Lung microvascular endothelial cell (primary cell): ENCODE measurements at places on chromosomes 5 and 9. TPM values are rescaled to one million over a fixed set of nuclear protein-coding genes. Genes with fewer than 3 reads are reported as not detected.

DNA sequence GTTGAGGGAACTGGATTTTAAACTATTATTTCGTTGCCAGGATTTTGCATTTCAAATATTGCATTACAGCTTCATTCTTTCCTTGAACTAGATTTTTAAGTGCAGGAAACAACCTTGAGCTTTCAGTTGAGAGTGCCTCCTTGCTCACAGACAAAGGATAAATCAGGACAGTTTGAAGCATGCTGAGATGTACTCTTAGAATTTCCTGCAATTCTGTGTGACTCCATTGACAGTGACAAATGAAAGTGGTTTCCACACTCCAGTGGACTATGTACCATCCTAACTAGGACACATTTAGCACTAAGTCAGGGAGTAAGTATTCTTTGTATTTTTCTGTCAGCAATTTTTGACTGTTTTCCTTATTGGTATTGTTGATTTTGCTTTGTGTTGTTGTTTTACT, 100.0 kb upstream of the PLCXD3 start:
- DNase-seq = no peak

DNA sequence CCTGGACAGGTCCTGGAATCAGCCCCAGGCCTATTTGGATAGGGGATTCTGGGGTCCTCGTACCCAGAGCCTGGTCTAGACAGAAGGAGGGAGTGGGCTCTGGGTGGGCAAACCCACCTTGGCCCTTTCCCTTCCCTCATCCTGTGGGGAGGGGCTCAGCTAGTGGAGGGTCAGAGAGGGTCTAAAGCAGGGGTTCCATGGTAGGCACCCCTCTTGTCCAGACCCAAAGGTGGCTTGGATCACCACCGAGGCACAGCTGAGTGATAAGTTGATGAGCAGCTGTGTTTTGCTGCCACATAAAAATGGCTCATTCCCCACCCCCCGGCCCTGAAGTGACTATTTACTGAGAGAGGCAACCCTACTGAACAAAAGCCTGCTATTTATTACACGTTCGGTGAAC, 53.8 kb upstream of the KCNMB1 start:
- DNase-seq = no peak

DNA sequence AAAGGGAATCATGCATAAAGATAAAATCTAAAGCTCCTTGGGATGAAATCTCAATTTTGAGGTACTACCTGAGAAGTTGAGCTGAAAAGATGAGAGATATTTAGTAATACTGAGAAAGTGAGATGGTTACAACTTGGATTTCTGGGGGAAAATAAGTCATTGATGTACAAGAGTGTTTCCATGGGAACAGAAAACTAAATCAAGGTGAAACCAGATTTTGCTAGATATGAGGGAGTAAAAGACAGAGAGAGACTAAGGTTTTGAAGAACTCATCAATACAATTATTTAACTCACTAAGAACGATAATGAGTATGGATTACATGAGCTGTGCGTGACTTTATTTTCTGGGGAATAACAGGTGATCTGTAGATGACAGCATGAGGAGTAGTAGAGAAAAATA, 10.2 kb upstream of the ST8SIA4 start:
- no peak for DNase-seq

- DNase-seq = no peak
Measured at GRCh38 chr5:131959906-131960305, 14.4 kb upstream of the MEIKIN start.

DNA sequence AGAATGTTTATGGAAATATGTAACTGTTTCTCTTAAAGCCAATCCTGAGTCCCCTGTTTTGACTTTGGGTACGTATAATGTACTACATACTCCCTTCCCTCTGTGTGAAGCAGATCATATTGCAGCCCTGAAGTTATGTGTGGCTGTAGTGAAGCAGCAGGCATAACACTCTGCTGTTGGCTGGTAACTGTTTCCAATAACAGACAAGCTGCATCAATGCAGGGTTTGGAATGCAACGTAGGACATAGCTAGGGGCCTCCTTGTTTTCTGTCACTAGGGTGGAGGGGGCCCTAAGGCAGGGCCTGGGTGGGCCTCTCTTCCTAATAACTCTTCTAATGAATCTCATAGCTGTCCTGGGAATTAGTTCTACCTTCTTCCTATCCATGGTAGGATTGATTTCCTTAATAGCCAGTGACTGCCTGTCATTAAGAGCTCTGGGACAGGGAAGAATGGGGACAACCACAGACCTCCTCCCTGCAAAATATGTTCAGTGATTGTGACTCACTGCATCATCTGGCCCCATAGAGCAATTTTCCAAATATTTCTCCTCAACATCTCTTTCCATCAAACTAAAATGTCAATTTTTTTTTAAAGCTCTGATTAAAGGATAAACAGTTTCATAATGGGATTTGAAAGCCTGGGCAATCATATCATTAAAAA, 129.6 kb upstream of the HMHB1 start:
- DNase-seq = no peak

DNA sequence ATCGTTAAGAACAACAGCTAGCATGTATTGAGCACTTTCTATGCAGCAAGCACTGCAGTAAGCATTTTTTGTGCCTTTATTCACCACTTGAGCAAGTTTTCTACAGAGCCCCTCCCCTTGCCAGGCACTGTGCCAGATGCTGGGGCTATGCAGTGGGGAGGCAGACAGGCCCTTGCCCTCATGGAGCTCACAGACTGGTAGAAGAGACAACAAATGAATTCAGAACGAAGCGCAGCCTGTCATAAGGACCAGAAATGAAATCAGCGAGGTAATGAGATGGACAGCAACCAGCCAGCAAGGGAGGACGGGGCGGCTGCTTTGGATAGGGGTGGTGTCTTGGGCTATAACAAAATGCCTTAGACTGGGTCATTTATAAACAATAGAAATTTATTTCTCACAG, 68.8 kb downstream of the C9orf50 start:
- no peak for DNase-seq

DNA sequence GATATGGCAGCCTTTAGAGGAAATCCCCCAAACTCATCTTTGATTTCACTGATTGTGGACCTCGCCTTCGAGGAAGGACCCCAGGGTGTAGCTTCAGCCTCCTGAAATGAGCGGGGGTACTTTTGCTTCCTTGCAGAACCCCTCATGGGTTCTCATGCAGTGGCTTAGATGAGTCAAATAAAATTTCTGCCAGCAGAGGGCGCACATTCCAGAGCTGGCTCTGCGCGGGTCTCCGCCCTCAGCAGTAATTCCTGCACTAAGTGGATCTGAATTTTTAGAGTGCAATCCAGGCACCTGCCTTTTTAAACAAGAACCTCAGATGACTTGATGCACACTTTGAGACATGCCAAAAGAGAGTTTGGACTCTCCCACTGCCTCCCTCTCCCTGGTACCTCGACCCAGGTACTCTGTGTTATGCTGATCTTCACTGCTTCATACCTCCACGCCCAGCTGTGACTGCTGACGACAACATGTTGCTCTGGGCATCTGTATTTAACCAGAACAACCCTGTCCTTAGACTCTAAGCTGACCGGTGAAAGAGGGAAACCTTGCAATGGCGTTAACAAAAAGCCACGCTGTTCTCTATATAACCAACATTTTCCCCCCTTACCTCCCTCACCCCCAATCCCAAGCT, 7.3 kb downstream of the EGFLAM start:
- peak; percentile 56 for DNase-seq

DNA sequence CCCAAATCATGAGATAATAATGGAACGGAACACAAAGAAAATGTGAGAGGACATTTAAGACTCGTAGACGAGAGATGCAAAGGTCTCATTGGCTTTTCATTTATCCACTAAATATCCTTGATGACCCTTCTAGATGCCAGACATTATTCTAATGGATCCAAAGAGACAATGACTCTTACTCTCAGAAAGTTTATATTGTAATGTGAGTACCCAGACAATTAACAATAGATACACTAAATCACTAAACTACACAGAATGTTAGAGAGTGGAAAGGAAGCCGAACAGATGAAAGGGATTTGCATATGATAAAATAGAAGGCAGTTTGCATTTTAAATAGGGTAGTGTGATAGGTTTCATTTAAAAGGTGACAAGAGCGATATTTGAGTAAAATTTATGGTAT, 973.3 kb downstream of the TAF11L14 start:
- DNase-seq = no peak

GRCh38 chr9:108528231-108528630, 327.6 kb downstream of the ACTL7B start:
- no peak for DNase-seq

DNA sequence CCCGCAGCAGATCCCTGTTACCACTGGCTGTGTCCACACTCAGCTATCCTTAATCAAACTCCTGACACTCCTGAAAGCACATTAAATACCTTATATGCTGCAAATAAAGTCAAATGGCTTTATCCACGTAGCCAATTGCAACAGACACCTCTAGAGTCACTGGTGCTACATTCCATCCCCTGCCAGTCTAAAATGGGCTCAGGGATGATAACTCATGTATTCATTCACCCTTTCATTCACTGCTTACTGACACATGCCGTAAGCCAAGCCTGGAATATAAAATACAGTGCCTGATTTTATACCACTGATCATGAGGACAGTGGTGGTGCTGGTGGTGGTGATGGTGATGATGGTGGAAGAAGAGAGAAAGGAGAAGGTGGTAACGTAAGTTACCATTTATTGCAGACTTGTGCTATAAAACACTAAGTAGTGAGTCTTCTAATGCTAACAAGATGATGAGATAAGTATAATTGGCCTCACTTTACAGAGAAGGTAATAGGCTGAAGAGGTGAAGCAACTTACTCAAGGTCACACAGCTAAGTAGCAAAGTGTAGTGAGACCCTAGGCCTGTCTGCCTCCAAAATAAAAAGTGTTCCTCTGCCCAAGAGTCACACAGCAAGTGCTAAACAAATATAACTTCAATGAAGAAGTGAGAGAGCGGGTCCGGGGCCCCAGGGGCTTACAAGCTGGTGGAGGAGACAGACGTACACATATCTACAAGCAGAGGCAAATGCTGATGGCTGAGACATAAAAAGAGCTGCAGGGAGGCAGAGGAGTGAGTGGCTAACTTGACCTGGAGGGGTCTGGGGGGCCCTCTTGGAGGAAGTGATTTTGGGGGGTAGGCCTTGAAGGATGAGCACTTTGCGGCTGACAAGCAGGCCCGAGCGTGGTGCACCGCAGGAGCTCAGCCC, 1.2 kb downstream of the TTLL11 start:
- DNase-seq = no peak

DNA sequence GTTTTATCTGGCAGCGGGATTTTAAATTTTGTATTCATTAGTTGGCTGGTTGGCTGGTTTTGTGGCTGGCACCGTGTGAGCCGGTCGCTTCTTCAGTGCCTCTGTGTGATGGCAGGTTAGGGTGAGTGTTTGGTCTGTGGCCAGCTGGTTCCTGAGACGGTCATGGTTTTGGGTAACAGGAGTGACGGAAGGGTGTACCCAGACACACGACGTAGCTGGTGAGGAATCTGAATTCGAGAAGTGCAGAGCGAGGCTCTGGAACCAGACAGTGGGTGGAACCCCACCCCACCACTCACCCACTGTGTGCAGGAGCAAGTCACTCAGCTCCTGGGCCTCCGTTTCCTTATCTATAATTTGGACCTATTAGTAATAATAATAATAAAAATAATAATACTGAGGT, 2.7 kb downstream of the BTNL9 start:
- DNase-seq = no peak

DNA sequence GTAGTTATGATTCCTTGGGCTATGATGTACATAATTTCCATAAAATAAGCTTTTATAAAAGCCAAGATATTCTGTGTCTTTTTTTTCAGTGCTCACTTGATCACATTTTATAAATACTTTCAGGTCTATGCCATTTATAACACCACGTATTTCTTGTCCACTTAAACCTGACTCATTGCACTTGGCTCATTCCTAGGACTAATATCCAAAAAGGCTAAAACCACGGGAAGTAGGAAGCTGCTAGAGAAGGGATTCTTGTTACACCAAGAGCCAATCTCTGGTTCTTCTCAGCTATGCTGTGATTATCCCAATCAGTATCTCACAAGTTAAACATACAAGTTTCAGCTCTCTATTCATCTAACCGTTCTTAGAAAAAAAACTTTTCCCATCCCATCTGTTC, 80.4 kb upstream of the CDH6 start:
- no peak for DNase-seq

- no peak for DNase-seq
Measured at GRCh38 chr9:104322596-104322995, 181.5 kb upstream of the OR13F1 start.

DNA sequence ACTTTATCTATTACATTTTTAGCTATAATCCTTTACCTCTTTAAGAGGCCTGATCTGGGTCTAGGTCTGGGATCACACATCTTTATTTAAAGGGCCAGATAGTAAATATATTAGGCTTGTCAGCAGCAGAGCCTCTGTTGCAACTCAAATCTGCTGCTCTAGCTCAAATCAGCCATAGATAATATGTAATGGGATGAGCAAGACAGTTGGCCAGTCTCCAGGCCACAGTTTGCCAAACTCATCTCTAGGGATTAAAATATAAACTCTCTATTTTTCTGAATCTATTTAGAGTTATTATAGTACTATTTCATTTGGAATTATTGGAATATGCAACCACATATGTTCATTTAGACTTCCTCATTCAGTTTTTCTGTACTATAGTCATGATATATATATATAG, 115.9 kb upstream of the MINAR2 start:
- DNase-seq = no peak

GRCh38 chr5:137822984-137823383, 44.7 kb upstream of the MYOT start:
- no peak for DNase-seq

- no peak for DNase-seq
Measured at GRCh38 chr5:156402387-156402921, 75.5 kb downstream of the SGCD start.

GRCh38 chr5:9423571-9423970, 122.3 kb downstream of the SEMA5A start:
- no peak for DNase-seq

DNA sequence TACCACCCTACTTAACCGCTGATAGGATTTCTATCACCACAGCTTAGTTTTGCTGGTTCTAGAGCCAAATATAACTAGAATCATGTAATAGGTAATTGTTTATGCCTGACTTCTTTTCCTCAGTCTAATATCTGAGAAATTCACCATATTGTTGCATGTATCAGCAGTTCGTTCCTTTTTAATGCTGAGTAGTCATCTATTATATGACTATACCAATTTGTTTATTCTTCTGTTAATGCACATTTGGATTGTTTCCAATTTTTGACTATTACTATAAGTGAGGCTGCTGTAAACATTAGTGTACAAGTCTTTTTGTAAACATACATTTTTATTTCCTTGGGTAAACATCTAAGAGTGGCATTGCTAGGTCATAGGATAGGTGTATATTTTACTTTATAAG, 25.9 kb downstream of the CSNK1G3 start:
- no peak for DNase-seq

The AIF1L gene
- 0.60 and 1.7 TPM in 2 replicates for total RNA-seq

The INSL6 gene
- total RNA-seq = not detected in 2 replicates

The CYLC2 gene
- total RNA-seq = not detected in 2 replicates

The AGXT2 gene
- not detected in 2 replicates for total RNA-seq

The GPRIN1 gene
- 3.6 and 5.2 TPM in 2 replicates for total RNA-seq

The CTXN3 gene
- total RNA-seq = not detected in 2 replicates

The UIMC1 gene
- 30.7 and 61.5 TPM in 2 replicates for total RNA-seq
